ENCODE measurements at places on chromosomes 1 and 21.
A peak's percentile ranks its signal among the peaks of the same experiment; 100 is the strongest.

DNA sequence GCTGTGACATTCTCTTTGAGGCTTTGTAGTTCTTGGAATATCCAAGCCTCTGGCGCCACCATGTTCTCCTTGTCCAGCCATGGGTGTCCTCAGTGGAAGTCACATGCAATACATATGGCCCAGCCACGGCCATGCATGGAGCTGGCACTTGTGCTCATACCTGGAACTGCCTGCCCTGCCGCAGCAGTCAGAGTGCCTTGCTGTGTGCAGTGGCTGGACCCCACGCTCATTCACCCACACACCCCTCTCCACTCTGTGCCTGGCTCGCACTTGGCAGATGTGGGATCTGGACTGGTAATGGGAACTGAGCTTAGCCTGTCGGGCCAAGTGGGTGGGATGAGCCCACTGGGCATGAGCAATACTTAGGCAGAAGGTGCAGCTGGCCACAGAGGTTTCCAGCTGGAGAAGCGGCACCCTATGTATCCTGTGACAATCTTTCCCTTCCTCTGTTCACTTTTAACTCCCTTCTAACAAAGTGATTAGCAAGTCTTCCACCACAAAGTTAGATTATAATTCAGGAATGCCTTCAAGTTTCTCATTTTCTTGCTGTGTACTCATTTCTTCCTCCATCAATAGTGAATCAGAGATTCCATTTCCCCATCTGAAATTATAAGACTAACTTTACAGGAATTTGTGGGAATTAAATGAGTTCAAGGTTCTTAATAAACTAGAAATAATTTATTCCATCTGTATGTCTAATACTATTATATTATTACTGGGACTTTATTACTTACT is 351.6 kb upstream of the NCAM2 start:
- DNase-seq, result no peak

- DNase-seq, result no peak
Observed at GRCh38 chr1:29117381-29117780, 6.3 kb downstream of the TMEM200B start.

DNA sequence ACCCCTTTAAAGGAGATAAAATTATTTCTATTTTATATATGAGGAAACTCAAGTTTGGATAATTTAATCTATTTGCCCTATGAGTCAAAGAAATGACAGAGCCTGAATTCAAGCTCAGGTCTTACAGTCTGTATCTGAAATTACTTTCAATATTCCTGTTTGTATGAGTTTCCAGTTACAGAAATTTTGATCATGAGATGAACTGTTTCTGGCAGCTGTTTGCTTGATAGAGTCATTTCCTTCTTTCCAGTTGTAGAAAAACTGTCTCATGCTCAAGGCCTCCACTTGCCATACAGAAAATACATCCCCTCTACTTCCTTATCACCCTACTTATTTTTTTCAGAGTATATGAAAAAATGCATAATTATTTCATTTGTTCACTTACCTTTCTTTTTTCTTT is 87.6 kb downstream of the PTPRC start:
- no peak for DNase-seq

DNA sequence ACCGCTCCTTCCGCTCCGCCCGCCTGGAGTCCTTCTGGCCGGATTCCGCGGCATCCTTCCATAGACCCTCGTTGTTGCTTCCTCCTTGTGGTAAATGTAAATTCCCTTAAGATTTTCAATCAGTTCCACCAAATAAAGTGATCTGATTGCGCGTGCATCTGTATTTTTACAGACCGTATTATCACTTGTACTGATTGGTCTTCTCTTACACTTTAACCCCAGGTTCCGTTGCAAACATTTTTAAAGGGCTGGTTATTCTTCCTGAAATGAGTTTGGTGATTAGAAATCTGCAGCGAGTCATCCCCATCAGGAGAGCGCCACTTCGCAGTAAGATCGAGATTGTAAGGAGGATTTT is 483 bp downstream of the YBEY start:
- no peak for DNase-seq

- no peak for DNase-seq
Observed at GRCh38 chr1:223811634-223812101, 34.1 kb downstream of the TP53BP2 start.

GRCh38 chr1:117611894-117612483 is 6.1 kb downstream of the TENT5C start:
- DNase-seq, result no peak

- DNase-seq, result peak; percentile 61
Observed at GRCh38 chr1:229843627-229844238, 217.7 kb downstream of the URB2 start.

- DNase-seq, result peak; percentile 34
Observed at GRCh38 chr1:9909234-9910046, 629 bp downstream of the CTNNBIP1 start.

GRCh38 chr1:153336650-153337049 is 12.0 kb downstream of the PGLYRP4 start:
- no peak for DNase-seq

DNA sequence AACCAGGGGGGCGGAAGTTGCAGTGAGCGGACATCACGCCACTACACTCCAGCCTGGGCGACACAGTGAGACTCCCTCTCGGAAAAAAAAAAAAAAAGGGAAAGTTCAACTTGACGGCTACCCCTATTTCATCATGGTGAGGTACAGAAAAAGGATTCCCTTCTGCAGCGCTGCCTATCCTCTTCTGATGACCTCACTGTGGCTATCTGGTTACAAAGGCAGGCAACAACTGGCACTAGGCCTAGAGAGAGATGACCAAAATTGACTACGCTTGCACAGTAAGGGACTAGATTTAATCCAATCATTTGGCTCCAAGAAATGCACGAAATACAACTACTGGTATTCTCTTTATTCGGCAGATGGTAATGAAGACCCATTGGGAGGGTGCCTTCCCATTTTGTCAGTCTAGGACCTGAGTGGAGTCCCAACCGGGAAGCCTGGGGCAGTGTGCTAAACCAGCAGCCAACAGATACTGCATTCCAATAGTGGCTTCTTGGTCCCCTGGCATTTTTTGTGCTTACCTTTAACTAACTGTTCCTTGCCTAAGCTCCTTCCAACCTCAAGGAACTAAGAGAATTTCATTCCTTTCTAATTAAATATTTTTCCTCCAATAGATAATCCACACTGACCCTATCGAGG is 36.6 kb downstream of the ITPKB start:
- DNase-seq, result no peak

DNA sequence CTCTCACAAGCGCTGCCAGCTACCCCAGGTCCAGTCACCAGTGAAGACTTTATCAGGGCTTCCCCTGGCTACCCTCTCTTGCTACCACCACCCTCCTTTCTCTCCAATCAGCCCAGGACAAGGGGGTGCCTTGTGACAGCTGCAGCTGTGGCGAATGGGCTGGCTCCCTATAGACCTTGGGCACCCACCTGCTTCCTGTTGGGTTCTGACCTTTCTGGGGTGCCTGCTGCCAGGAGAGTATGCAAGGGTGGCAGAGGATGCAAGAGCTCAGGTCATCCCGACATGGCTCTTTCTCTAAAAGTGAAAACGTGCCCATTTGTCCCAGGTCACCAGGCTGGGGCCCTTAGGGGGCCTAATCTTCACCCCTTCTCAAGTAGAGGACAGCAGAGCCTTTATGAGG is 6.6 kb downstream of the KLHDC8A start:
- no peak for DNase-seq

GRCh38 chr1:23524716-23525401 is 6.2 kb downstream of the E2F2 start:
- DNase-seq, result peak; percentile 92

DNA sequence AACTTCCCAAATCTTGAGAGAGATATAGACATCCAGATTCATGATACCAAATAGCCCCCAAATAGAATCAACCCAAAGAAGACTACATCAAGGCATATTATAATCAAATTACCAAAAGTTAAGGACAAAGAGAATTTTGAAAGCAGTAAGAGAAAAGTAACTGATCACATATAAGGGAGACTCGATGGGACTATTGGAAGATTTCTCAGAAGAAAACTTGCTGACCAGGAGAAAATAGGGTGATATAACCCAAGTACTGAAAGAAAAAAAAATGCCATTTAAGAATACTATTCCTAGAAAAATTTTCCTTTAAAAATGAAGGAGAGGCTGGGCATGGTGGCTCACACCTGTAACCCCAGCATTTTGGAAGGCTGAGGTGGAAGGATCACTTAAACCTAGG is 30.5 kb upstream of the WNT2B start:
- DNase-seq, result no peak

Data from transverse colon (tissue), 4 donors.